Central memory CD4-positive, alpha-beta T cell (primary cell): ENCODE measurements at places on chromosomes 7 and 10.
A peak's percentile ranks its signal among the peaks of the same experiment; 100 is the strongest.

DNA sequence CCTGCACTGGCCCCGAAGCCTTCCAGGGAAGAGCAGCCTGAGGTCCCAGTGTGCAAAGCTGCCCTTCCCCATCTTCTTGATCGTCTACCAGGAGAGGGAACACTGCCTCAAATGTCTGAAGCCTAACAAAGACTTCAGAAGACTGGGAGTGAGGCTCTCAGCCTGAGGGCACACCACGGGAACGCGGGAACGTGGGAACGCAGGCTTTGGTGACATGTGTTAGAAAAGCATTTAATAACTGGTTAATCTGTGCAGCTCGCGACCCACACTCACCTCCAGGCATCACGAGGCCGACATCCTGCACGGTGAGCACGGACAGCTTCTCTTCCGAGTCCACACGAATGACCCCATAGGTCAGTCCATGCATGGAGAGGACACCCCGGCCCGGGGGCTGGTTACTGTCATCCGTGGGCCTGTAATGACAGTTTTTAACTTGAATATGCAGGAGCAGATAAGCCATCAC, 234.0 kb downstream of the ZMYND11 start:
- no peak for DNase-seq

GRCh38 chr10:43257347-43258210, 9.3 kb downstream of the RASGEF1A start:
- DNase-seq, result no peak

GRCh38 chr10:96740579-96741281, 20.4 kb upstream of the PIK3AP1 start:
- DNase-seq, result no peak

DNA sequence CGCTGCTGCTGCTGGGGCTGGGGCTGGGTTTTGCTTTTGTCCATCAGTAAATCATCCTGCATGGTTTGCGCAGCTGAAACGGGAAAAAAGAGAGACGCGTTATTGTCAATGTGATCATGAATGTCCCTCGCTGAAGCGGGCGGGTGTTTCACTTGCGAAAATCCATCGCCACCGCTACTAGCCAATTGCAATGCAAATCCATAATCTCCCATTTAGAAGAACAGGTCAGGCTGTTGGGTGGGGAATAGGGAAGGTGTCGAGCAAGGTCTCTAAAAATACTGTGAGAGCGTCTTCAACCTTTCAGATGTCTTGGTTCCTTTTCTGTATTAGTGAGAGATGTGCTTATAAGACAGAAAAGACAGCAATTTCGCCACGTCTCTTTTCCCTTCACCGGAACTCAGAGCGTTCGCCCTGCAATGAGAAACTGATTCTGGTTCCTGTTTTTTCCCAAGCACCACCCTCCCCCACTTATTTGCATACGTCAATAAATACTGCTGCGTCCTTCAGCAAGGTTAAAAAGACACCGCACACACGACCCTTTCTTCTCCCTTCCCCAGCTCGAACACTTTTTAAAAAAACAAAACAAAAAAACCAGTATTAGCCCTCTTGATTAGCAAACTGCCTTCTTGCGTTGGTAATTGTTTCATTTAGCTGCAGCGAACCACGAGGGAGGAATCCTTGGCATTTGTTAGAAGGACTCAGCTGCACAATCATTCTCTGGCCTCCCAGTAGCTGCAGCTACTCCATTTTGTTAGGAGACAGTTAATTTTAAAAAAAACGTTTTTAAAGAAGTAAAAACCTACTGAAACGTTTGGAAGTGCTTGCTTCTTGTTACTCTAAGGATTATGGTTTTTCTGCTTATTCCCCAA, 50.4 kb downstream of the CPEB3 start:
- DNase-seq, result peak; percentile 40

DNA sequence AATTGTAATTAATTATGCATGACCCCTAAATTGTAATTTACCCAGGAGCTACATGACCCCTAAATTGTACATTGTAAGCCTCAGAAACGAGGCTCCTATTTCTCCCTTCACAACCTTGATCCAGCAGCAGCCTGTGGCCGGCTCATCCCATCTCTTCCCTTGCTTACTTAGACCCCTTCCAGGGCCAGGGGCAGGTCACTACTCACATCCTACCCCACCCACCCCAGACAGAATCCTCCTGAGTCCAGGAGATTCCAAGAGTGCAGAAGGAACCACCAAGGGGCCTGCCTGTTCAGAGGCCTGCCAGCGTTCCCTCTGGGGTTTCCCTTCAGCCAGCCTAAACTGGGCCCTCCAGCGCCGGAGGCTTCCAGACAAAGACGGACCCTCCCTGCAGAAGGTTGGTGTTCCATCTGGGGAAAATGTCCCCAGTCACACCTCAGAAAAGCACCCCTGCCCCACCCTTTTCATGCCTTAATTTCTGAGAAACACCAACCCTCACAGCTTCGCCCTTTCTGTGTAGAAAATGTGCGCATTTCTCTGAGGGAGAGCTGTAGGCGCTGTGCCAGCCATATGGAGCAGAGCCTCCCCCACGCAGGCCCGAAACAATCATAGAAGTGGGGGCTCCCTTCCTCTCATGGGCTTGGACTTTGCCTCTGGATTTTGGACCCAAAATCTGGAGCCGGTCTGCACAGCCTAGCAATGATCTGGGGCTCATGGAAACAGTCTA, 19.2 kb downstream of the LEP start:
- no peak for DNase-seq

- no peak for DNase-seq
Observed at GRCh38 chr10:71042216-71042615, 153.9 kb upstream of the PCBD1 start.

- no peak for DNase-seq
Observed at GRCh38 chr10:128938558-128938957, 528.5 kb upstream of the MGMT start.

GRCh38 chr10:102090772-102091171, 25.6 kb downstream of the HPS6 start:
- no peak for DNase-seq

DNA sequence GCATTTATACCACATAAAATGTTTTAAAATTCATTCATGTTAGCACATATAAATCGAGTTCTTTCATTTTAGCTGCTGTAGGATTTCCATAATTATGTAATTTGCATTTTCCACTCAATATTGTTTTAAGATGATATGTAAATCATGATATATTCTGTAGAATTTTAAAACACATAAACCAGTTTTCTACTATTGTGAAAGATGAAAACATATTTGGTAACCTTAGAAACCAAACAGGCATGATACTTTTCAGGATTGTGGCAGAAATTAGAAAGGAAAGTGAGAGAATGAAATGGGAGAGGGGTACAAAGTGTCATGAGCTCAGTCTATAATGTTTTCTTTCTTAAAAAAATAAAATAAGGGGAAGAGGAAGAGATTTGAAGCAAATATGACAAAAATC, 269.3 kb downstream of the PPP1R3A start:
- no peak for DNase-seq

GRCh38 chr7:29281782-29282541, 87.4 kb downstream of the CHN2 start:
- no peak for DNase-seq

DNA sequence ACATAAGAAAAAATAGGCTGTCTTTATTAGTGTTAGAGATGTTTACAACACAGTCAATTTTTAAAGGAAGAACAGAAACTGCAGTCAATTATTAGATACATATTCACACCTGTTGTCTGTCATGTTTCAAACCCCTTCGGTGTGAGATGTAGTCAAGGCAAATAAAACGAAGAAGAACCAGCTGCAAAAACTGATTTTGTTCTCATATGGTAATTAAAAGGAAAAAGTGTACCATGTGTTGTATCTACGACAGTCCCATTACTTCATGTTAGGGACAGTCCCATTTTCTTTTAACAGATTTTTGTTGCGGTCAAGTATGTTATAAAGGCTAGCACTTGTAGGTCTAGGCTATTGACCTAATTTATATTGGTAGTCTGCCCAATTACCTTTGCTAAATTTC, 149.4 kb downstream of the LRRN3 start:
- DNase-seq, result no peak

DNA sequence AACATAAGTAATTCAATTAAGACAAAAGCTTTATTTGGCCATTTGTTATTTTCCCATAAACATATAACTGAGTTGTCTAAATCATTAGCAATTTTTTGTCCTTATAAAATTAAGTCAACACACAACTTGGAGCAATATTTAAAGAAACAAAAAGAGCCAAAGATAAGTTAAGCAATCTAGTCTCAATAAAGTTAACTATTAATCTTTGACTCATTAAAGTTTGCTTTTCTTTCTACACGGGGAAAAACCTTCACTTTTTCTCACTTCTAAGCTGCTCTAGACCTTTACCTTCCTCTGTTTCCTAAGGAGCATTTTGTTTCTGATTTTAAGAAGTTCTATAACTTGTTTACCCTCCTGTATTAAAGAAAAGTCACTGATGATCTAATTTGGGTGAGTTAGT, 867.1 kb upstream of the PHF14 start:
- DNase-seq, result no peak

DNA sequence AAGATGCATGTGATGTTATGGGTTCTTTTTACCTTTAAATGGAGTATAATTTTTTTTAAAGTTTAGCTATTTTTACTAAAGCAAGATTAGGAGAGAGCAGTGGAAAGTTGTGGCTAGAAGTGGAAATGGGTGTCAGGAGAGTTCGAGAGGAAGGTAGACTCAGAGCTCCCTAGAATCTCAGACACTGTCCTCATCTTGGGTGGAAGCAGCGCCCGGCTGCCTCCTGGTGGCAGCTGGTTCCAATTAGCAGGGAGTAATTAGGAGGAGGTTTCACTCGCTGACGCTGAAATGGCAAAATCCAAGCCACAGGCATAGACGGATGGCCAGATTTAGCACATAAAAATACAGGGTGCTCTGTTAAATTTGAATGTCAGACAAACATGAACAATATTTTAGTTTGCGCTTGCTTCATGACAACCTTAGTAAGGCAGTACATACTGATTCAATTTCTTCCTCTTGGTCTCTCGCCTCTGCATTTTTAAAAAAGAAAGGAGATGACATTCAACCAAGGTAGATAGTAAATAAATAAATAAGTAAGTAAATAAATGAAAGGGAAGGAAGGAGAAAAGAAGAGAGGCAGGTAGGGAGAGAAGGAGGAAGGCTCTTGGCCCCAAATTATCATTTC, 58.5 kb downstream of the LGI1 start:
- DNase-seq, result no peak

- no peak for DNase-seq
Observed at GRCh38 chr7:141012696-141013344, 1.9 kb downstream of the MRPS33 start.

DNA sequence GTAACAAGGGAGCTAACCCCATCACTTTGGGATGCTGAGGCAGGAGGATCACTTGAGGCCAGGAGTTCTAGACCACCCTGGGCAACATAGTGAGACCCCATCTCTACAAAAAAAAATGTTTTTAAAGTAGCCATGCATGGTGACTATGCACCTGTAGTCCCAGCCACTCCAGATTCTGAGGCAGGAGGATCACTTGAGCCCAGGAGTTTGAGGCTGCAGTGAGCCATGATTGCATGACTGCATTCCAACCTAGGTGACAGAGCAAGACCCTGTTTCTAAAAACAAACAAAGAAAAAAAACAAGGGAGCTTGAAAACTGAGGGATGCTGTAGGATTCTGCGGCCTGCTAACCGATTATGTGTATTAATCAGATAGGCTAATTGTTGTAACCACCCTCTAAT, 4.9 kb downstream of the KIAA1217 start:
- no peak for DNase-seq

DNA sequence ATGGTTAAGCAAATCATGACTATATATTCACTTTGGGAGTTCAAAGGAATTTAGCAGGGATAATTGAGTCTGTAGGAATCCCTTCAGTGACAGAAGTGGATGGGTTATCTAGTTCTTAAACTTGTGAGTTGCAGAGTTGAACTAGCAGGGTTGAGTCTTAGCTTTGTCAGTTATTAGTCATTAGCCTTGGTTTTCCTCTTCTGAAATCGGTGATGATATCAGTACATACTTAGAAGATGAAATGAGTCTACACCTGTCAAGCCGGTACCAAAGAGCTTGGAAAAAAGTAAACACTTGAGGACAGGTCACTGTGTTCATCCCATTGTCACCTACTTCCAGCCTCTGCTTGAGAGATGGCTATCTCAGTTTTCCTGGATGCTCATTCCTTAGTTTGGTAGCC, 73.5 kb downstream of the BUB3 start:
- DNase-seq, result no peak

DNA sequence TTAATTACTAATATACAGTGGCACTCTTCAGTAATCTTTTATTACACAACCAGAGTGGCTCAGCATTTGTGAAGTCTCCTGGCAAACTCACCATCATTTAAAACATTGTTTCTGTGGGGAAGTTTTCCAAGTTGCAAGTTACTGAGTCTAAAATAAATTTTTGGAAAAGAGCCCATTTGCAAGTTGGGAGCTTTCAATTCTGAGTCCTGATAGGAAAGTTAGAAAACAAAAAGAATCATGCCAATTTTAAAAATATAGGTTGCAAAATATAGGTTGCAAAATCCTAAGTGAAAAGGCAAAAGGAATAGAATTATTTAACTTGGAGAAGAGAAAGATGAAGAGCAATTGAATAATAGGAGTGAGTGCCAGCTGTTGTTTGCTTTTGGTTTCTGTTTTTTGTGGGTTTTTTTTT, 378.8 kb upstream of the C7orf33 start:
- DNase-seq, result no peak
